CD4-positive, alpha-beta T cell treated with Interleukin-6 at 100 ng/mL for 8 hours (primary cell): ENCODE measurements at places on chromosomes 2 and 18.

- DNase-seq = no peak
Observed at GRCh38 chr2:95284886-95285541, 10.8 kb downstream of the PROM2 start.

- DNase-seq = no peak
Observed at GRCh38 chr18:76260941-76261472, 234.0 kb downstream of the ZNF516 start.

DNA sequence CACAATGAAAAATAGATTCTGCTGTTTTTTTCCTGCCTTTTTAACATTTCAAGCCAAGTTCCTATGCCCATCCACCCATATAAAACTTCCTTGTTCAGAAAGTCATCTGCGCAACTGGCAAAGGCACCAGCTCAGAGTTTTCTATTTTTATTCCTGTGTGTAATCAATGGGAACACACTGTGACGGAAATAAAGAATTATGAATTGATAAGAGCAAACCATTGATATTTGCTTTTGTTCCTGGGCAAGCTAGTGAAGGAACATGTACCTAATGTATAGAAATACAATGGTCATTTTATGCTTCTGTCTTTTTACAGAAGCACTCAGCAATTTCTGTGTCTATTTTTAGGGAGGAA is 30.8 kb upstream of the AAK1 start:
- DNase-seq = no peak

- no peak for DNase-seq
Observed at GRCh38 chr2:151946250-151946884, 118.1 kb upstream of the ARL5A start.

DNA sequence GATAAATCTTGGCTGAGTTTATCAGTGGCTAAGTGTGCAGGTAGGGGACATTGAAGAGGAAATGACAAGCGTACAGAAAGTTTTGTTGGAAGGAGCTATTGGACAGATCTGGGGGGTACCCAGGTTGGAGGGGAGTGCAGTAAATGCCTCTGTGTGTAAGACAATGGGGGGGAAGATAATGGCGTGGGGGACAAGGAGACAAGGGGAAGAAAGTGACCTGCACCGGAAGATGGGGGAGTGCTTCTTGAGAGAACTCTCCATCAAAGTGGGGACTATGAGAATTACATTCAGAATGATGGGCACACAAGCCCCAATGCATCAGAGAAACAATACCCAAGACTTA is 190.0 kb downstream of the ALPK2 start:
- DNase-seq = no peak

DNA sequence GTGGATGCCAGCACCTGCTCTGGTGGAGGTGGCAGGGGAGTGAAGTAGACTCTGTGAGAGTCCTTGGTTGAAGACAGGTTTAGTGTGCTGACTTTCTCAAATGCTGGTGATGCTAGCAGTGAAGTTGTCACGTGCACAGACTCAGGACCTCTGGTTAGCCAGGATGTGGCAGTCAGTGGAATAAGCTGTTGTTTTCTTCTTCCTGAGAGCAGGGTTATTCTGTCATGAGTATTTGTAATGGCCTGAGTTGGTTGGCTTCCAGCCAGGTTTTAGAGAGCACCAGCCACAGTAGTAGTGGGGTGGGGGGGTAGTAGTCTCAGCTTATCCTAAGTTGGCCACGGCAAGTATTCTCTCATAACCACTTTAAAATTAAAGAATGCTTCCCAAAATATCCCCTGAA is 238.5 kb upstream of the FBXO11 start:
- DNase-seq = no peak

DNA sequence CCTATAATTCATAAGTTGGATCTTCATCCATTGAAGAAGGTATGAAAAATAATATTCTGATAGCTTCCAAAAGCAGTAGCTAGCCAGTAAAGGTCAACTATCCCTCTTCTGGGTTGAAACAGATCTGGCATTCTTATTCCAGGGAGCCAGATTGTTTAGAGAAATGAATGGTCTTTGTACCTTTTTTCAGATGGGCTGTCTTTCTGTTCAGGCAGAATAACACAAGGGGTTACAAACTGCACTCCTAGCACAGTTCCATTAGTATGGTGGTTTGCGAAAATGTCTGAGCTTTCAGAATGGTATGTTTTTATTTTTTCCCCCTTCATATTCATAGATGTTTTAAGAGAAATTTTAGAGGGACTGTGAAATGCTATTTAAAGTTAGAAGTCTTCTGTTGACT is 47.5 kb upstream of the TMEM178A start:
- DNase-seq = no peak

DNA sequence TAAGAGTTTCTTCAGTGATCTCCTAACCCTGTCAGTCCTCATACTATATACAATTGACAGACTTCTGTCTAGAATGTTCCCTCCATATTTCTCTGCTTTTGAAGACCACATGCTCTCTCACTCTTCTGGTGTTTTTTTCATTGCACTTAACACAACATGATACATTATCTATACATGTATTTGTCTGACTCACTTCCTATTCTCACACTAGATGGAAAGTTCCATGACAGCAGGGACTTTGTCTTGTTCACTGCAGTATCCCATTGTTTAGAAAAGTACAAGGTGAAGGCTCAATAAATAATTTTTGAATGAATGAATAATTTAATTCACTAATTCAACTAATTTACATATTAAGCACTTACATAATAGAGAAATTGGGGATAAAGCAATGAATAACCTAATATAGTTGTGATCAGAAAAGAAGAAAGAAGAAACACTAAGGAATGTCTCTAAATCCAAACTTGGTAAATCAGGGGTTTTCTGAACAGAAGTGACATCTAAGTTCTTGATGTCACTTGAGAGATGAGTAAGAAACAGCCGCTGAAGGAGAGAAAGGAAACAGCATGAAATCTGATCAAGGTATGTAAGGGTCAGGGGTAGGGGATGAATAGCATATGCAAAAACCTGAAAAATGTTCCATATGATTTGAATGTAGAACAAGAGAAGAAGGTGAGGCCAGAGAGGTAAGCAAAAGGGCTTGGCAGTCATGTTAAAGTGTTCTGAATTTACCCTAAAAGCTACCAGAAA is 42.4 kb downstream of the MBD2 start:
- DNase-seq = no peak

DNA sequence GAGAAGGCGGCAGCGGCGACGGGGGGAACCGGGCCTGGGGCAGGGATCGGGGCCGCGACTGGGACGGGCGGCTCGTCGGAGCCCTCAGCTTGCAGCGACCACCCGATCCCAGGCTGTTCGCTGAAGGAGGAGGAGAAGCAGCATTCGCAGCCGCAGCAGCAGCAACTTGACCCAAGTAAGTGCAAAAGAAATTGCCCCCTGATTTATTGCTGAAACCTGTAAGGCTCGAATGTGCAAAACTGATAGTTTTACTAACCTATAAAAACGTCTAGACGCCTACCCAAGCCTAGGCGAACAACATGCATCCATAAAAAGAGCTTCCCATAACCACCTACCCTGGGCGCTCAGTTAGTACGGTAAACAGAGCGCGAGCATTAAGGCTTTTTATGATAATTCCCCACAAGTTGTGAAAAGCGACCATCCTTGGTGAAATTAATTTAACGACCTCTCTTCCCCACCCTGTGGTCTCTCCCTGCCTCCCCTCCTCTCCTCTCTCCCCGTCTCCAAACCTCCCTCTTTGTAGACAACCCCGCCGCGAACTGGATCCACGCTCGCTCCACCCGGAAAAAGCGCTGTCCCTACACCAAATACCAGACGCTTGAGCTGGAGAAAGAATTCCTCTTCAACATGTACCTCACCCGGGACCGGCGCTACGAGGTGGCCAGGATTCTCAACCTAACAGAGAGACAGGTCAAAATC is 1.0 kb downstream of the HOXD9 start:
- DNase-seq = no peak

DNA sequence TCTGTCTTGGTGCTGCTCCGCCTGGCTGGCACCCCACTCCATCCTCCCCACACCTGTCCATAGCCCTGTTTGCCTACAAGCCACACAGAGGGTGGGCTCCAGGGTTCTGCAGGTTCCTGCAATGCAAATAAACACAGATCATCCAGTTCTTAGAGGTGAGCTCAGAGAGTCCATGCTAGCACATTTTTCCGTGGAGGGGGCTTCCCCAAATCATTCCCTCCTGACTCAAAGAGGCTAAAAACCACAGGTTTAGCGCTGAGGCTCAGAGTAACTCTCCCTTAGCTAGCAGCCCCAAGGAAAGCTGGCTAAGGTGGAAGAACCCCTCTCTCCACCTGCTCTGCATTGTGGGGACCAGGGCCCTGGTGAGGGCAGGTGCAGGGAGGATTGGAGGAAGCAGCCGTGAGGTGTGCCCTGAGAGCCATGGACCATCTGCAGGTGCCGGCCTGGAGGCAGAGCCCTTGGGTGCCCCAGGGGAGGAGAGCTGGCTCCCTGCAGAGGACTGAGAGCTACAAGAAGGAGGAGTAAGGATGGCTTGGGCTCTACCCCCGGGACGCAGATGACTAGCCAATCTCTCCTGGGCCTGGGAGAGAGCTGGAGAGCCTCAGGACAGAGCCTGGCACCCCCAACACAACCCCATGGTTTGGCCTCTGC is 23.8 kb upstream of the TEX44 start:
- DNase-seq = no peak

DNA sequence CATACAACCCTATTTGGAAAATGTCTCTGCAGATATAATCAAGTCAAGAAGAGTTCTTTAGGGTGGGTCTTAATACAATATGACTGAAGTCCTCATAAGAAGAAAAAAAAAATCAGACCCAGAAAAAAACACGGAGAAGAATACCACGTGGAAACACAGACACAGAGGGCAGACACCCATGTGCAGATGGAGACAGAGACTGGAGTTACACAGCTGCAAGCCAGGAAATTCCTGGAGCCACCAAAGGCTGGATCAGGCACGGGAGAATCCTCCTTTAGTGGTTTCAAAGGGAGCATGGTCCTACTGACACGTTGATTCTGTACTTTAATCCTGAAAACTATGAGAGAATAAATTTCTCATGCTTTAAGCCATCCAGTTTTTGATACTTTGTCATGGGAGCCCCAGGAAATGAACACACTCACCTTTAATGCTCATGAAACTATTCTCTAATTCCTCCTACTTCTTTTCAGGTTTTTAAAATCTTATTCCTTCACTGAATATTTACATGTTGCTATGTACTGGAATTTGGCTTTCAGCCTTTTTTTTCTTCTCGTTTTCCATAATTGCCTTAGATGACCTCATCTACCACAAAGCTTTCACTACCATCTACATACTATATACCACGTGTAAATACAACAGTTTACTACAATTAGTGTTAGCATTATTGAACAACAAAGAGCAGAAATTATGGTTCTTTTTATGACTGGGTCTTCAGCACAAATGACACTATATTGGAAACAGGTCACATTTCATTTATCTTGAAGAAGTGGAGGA is 529.1 kb downstream of the IRS1 start:
- no peak for DNase-seq

GRCh38 chr2:120472031-120472430 is 126.1 kb downstream of the INHBB start:
- no peak for DNase-seq

- DNase-seq = no peak
Observed at GRCh38 chr2:204625135-204625534, 79.9 kb downstream of the PARD3B start.

- DNase-seq = no peak
Observed at GRCh38 chr2:207233731-207234130, 68.0 kb upstream of the KLF7 start.

- DNase-seq = no peak
Observed at GRCh38 chr2:379778-380177, 91.9 kb upstream of the ALKAL2 start.

GRCh38 chr2:69483024-69483423 is 45.8 kb upstream of the NFU1 start:
- DNase-seq = no peak

DNA sequence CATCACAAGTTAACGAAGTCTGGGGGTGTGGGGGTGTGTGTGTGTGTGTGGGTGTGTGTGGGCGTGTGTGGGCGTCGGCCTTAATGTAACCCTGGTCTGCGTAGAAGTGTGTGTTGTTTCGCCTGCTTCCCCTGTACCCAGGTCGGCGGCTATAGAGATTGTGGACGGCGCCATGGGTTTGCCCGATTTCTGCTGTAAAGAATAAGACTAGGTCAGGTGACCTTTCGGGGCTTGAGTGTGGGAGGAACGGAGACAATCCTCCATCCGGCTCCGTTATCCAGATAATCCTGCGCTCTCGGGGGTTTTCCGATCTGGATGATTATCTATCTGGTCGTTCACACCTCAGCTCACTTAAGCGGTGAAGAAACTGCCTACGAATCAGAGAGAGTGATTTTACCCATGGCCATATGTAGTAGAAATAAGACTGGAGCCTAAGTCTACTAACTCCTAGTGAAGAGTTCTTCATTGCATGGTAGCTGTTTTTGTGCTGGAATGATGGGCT is 543 bp downstream of the HADHB start:
- peak; percentile 25 for DNase-seq

DNA sequence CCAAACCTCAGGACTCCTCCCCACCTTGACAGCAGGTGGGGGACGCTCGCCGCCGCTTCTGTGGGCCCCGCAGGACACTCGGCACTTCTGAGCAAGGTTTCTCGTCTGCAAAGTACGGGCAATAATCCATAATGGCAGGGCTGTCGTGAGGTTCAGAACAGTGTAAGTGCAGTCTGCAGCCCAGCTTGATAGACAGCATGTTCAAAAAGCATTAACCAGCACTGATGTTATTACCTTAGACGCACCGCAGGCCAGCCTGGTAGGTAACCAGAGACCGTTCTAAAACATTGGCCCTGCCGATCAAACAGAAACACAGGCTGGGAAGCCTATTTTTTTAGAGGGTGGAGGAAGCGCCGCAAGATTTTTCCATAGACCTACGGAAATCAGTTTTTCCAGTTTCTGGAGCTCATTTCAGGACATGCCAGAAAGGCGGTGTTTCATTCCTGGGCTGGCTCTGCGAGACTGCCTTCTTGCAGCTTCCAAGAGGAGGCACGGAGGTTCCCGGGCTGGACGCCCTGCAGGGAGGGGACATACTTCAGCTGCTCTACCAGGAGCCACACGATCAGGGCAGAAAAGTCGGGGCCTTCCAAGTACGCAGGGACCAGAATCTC is 148.7 kb downstream of the TPO start:
- DNase-seq = no peak

DNA sequence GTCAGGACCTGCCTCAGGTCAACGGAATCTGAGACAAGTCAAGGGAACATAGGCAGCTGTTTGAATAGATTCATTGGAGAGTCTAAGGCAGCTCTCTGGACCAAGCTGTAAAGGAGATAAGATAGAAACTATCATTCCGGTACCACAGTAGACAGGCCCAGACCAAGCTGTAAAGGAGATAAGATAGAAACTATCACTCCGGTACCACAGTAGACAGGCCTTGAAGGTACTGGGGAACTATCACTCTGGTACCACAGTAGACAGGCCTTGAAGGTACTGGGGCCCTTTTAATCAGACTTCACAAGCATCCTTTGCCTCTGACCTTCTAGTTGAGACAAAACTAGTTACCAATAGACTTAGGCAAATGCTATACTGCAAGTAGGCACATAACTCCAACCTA is 346.1 kb downstream of the DCDC2C start:
- DNase-seq = no peak

DNA sequence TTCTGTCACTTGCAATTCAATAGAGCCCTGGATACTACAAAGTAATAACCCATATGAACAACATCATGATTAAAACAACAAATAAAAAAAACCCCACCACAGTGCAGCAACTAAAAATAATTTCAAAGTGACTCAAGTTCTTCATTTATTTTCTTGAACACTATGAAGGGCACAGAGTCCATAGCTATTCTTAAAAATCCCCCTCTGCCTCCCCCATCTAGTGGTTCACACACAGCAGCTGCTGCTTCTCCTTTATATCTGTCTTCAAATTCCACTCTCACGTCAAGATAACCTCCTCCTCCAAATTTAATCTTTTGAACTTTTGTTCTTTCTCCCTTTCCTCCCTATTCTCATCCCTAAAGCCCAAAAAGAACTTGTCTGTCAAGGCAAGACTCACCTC is 591.3 kb downstream of the ZEB2 start:
- DNase-seq = no peak

GRCh38 chr2:96320728-96321622 is 4.1 kb upstream of the ITPRIPL1 start:
- no peak for DNase-seq
